CD4-positive, alpha-beta T cell treated with Interferon alpha-2 for 1 hour (primary cell): ENCODE measurements at places on chromosomes 11 and 22.

DNA sequence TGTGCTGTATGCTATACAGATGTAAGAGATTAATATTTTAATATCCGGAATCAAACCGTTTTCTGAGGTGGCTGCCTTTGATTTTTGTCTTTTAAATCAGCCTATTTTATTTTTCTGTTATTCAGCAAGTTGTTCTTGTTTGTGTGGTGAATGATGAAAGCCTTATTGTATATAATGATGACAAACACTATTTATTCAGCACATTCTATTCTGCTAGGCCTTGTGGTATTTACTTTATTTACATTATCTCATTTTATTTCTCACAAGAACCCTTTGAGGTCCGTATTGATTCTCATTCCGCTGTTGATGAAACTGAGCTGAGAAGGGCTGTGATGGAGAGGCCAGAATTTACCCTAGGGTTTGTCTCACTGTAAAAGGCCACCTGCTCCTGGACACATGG lies 40.5 kb downstream of the KREMEN1 start:
- DNase-seq: no peak

DNA sequence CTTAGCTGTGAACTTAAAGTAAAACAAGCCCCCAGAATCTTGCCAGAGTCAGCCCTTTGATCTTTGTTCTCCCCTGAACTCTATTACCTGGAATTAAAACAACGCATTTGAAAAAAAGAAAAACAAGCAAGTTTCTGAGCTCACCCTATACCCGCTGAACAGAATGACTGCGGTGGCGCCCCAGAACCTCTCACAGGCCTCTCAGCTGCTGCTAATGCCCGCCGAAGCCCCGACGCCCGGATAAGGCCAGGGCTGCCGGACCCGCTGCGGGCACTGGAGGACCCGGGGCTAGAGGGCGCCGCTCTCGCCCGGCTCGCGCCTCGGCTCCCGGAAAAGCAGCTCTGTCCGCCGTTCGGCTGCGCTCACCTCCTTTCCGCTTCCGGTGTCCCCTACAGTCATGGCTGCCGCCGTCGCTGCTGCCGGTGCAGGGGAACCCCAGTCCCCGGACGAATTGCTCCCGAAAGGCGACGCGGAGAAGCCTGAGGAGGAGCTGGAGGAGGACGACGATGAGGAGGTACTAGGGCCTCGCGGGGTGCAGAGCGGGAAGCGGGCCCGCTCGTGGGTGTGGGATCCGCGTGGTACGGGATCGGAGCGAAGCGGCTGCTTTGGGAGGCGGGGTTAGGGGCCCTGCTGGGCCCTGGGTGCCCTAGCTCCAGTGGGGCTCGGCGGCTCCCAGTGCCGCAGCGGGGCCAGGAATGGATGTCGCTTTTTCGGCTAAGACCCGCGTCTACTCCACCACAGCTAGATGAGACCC lies at the start of gene TOMM22:
TOMM22 (plus strand) TSS at position 376 of the 754 bp plus-strand sequence; CDS start at position 398, 22 bp downstream.
- DNase-seq: peak; percentile 84

- peak; percentile 9 for DNase-seq
Measured at GRCh38 chr11:120224972-120225909, 14.4 kb downstream of the OAF start.

DNA sequence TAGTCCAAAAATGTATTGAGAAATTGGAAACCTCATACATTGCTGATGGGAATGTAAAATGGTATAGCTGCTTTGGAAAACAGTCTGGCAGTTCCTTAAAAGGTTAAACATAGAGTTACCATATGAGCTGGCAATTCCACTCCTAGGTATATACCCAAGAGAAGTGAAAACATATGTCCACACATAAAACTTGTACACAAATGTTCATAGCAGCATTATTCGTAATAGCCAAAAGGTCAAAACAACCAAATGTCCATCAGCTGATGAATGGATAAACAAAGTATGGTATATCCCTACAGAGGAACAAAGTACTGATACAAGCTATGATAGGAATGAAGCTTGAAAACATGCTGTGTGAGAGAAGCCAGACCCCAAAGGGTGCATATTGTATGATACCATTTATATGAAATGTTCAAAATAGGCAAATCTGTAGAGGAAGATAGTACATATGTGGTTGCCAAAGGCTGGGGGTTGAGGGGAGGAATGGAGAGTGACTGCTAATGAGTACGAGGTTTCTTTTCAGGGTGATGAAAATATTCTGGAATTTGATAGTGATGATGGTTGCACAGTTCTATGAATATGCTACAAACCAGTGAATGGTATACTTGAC lies 85.8 kb downstream of the ZBTB16 start:
- DNase-seq: no peak

- no peak for DNase-seq
Measured at GRCh38 chr22:32421484-32421883, 9.4 kb upstream of the RTCB start.

DNA sequence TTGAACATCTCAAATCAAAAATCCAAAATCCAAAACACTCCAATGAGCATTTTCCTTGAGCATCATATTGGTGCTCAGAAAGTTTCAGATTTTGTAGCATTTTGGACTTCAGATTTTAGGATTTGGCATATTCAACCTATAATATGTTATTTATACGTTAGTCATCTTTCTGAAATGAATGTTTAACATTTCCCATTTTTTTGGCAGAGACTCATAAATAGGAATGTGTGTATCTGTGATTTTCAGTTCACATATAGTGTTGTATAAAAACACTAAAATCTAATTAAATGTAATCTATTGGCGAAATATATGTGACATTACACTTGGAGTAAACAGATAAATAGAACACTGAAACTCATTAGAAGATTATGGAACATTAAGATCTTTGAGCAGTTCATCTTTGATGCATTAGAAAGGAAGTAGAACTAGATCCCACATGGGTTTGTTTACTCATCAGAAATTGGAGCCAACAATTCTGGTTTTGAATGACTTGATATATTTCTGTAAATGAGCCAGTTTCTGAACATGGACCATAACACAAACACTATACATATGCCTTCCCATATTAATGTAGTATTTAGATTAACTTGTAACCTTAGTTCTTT lies 153.1 kb downstream of the UVRAG start:
- DNase-seq: no peak
